ENCODE measurements at places on chromosomes 4 and X.

- no peak for DNase-seq
Observed at GRCh38 chr4:12761694-12762093, 722.4 kb downstream of the RAB28 start.

- DNase-seq: peak; percentile 29
Observed at GRCh38 chrX:154091678-154092077, 5.8 kb downstream of the MECP2 start.

- no peak for DNase-seq
Observed at GRCh38 chrX:53280331-53281320, 758 bp downstream of the IQSEC2 start.

- DNase-seq: no peak
Observed at GRCh38 chr4:188414441-188414840, 275.2 kb downstream of the TRIML1 start.

DNA sequence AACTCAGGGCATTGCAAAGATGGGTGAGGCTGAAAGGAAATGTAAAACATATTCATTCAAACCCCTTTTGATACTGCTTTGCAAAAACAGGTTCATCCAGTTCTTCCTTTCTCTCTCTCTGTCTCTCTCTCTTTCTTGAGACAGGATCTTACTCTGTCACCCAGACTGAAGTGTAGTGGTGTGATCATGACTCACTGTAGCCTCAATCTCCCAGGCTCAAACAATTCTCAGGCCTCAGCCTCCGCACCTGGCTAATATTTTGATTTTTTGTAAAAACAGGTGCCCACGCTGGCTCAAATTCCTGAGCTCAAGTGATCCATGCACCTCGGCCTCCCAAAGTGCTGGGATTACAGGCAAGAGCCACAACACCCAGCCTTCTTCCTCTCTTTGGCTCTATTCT is 15.6 kb upstream of the DCHS2 start:
- DNase-seq: no peak

DNA sequence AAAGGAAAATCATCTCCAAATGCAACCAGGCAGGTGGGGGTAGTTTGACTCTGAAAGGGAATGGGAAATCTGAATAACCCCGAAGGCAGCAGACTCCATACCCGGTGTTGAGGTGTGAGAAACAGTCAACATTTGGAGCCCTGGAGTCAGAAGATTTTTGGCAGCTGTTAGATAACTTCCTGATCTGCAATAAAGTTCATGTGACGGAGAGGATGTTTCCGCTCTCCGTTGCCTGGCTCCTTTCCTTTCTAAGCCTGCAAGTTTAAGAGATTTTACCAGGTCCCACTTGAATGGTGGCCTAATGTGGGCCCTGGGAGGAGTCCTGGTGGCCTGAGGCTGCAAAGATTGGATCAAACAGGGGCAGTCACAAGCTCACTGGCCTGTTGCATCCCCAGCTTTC is 27.7 kb downstream of the HAND2 start:
- no peak for DNase-seq

DNA sequence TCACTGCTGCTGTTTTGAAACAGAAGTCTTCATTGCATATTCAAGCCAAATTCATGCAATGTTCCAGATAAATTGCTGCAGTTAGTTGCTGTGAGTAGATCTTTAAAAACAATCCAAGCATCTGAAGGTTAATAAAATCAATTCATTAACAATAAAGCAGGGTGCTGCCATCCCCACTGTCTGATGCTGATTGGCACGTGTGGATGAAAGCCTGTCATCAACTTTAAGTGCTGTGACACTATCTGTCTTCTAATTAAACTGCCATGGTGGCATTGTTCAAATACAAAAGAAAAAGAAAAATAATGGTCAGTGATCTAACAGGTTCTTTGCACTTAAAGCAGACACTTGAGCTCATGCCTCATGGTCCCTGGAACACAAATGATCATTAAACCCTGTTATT is 63.0 kb upstream of the MND1 start:
- DNase-seq: no peak

DNA sequence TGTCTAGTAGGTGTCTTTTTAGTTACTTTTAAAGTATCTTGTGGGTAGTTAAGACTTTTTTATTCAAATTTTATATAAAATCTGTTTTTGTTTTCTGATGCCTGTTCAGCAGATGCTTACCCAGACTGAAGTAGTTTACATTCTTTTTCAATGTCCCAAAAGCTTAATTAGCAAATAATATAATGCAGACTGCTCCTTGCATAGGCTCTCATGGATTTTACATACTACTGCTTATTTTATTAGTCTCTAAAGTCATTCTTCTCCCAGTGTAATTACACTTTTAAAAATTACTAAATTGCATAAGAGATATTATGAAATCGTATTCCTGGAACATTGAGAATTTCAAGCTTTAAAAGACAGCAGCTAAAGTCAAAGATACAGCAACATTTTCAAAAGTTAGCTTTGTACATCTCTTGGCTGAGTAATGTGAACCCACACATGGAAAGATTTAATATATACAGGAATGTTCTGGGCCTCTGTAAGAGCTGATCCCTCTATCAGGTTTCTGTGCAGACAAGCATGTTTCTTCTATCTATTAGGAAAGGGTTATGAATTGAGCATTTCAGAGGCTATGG is 148.4 kb upstream of the SPRY1 start:
- DNase-seq: no peak

DNA sequence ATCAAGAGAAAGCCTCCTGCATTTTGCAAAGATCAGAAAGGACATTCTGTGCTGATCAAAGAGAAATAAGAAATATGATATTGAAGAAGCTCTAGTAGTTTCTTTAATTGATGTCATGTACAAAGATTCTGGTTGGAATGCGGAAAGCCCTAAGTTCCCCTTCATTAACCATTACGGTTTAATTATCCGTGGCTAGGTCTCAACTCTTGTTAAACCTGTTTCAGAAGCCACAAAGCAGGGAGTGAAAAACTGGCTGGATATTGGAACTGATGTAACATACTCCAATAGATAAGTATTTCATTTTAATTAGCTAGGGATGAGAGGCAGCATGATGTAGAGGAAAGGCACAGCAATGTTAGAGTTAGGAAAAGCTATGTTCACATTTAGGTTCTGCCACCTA is 55.7 kb downstream of the SPANXN3 start:
- no peak for DNase-seq

DNA sequence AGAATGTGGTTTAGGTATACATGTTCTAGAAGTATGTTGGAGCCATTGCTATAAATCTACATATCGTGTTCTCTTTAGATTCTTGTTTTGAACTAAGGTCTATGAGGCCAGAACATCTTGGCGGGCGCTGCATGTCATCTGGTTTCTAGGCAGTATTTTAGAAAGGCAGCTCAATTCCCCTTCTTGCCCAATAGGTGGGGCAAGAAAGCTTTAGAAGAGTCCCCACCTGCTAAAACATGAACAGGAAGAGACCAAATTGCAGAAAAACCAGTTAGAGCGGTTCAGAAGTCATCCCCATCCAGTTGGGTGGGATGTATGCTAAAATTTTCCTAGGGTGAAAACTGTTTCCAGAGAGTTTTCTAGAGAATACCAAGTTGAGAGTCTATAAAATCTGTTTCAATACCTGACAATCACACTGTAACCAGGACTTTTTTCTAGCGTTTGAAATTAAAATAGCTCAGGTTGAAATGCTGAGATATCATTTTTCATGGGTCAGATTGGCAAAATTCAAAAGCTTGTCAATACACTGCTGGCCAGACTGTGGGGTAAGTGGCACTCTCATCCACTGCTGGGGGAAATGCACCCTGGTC is 17.5 kb upstream of the SH3KBP1 start:
- DNase-seq: no peak

DNA sequence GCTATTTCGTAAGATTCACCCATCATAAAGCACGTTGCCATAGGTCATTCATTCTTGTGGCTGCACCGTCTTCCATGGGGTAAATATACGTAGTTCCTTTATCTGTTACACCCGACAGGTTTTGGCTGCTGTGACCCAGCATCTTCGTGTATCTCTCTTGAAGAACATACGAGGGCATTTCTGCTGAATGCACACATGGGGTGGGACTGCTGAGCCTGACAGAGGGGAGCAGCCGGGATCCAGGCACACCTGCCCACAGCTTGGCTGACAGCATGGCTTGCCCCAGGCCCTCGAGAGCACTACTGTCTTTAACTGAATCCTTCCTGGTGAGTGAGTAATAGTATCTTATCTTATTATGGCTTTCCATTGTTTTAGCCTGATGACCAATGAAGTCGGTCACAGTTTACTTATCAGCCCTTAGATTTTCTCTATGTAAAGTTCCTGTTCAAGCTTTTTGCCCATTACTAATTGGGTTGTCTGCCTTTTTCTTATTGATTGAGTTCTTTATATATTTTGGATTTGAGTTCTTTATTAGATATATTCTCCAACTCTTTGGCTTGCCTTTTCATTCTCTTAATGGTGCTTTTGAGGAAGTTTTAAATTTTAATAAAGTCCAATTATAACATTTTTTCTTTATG is 45.0 kb upstream of the MXD4 start:
- no peak for DNase-seq

GRCh38 chr4:141580523-141580922 is 55.9 kb upstream of the IL15 start:
- DNase-seq: no peak

- DNase-seq: no peak
Observed at GRCh38 chrX:80174925-80175574, 160.5 kb downstream of the TBX22 start.

GRCh38 chr4:1356181-1356998 is 9.4 kb downstream of the UVSSA start:
- peak; percentile 41 for DNase-seq

DNA sequence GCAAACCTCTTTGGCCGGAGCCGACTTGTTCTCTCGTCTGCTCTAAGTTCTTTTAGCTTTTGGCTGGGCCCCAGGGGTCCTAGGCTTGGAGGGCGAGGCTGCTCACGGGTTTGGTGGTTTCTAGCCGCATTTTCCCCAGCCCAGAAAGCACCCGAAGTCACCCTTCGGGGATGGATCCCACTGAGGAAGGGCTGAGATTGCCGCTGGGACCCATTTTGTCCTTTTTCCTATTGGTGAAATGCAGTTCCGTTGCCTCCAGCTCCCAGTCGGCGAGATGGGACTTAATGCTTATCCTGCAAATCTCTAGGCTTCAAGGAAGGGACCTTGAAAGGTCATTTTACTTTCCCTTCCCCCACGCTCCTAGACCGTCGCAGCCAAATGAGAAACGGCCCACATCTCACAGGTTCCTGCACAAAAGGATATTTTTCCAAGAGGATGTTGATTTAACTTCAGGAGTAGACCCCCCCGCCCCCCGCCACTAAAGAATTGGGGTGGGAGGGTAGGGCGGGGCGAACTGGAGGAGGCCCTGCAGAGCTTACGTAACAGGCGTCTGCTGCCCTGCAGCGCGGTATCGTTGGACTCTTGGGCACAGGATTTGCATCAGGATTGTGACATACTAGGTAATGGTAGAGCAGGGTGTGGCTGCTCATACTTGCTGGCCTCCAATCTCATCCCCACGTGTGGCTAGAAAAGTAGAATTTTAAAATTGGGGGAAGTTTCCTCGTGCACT is 564 bp downstream of the PGK1 start:
- peak; percentile 22 for DNase-seq

DNA sequence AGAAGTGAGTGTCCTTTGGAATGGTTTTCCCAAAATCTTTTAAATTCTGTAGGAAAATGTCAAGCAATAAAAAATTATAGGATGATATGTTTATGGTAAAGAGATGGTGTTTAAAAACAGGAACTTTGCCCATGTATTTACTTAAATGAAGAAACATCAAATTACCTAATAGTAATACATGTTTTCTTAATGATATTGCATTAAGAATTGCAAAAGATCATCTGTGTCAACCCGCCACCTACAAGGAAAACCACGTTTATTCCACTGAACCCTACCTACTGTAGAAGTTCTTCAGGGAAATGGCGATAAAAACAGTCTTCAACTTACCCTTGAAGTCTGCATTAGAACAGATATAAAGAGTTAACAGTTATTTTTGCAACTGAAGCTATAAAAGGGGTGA is 67.2 kb upstream of the NDP start:
- no peak for DNase-seq

- DNase-seq: no peak
Observed at GRCh38 chr4:138981930-138982390, 33.6 kb upstream of the NOCT start.

Measured in activated naive CD8-positive, alpha-beta T cell treated with anti-CD3 and anti-CD28 coated beads for 36 hours (primary cell).